ENCODE measurements at places on chromosomes 7 and 10.

GRCh38 chr7:143172354-143172753, 10.9 kb upstream of the TAS2R39 start:
- peak; percentile 82 for DNase-seq

- peak; percentile 12 for DNase-seq
These were observed 75.5 kb upstream of the PPP2R2D start for GRCh38 chr10:131825150-131825848.

DNA sequence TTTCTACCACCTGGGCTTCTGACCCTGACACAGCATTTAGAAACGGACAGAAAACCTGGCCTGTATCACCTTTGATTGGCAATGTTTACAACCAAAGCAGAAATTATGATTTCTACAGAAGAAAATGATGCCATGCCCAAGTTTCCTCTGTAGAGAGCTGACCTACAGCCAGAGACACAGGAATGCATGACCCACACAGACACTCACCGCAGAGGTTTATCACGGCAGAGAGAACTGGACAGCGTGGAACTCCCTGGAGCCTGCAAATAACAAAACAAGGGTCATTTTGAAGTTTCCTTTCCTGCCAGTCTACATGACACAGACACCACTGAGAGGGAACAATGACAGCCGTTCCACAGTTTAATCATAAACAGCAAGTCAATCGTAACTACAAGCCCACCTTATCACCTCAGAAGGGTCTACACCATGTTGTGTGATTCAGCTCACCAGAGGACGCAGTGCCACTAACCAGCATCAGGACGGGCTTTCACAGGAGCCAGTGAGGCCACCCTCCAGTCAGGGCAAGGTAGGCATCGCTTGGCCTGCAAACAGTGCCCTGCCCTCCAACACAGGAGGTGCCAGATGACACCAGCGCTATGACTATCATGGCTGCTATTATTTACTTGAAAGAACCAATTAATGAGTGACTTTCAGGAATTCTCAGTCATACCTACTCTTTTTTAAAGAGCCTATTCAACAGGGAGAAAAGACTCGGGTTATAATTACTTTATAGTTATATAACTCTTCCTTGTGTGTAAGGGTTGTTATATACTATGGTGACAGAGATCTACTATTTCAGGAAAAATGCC, 139.9 kb downstream of the TNS3 start:
- DNase-seq = no peak

DNA sequence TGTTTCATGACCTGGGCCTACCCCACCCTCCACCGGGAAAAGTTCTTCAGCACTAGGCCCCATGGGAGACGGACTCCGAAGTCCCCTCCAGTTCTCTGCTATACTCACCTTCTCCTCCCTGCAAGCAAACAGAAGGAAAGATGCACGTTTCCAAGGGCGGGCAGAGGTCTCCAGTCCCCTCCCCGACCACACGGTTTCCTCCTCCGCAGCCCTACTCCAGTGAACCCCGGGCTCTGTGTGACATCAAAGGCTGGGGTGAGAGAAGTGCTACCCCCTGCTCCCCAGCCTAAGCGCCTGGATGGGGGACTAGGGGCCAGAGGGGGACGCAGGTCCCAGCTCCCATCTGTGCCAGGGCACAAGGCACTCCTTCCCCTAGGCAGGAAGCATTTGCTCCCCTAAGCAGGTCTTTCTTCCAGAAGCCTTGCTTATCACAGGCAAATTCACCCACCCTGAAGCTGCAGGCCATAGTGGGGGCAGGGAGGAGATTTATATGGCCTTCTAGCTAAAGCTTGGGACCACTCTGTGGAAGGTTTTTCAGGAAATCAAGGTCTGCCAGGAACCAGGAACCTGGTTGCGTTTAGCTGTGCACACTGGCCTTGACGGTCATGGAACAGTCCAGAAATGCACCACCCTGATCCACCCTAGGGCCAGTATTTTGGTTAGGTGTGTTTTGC, 52.8 kb downstream of the ASB13 start:
- DNase-seq = no peak

- no peak for DNase-seq
These were observed 68.2 kb downstream of the ELAPOR2 start for GRCh38 chr7:86991093-86991769.

GRCh38 chr7:84720456-84721097, 466.3 kb downstream of the SEMA3D start:
- DNase-seq = no peak

DNA sequence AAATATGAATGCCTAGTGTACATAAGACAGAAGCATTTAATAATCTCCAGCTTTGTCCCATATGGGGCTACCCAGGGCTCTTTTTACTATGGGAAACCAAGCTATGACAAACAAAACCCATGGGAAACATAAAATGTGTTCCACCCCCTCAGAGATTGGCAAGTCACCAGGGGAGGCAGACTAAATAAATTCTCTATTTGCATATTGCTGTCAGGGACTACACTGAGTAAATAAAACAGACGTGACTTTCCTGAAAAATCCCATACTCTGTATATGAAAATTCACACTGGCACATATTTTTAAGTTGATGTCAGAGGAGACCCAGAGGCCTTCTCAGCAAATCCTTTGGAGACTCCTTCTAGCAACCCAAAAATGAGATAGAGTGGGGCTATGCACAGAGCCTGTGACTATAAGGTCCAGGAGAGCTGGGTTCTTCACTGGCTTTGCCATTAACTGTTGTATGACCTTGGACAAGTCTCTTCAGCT, 44.0 kb upstream of the HPSE2 start:
- no peak for DNase-seq

- DNase-seq = no peak
These were observed 222.4 kb downstream of the SORCS1 start for GRCh38 chr10:106942035-106942662.

DNA sequence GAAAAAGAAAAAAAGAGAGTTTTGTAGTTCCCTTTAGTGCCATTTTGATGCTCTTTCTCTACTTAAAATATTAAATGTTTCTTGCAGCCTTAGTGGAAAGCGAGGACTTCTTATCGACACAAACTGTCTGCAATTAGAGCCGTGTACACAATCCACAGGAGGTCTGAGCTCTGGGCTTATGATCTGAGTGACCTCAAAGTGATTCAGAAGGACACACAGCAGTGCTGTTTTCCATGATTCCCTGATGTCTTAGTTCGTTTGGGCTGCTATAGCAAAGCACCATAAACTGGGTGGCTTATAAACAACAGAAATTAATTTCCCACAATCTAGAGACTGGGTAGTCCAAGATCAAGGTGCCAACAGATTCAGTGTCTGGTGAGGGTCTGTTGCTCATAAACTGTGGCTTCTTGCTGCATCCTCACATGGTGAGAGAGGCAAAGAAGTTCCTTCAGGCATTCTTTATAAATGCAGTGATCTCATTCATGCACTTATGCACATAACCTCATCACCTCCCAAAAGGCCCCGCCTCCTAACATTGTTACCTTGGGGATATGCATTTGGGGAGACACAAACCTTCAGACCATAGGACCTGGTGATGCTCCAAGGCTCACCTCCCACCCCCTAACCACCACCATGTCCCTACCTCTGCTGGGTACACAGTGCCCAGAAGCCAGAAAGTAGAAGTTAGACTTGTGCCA, 204.5 kb upstream of the GHITM start:
- no peak for DNase-seq

- DNase-seq = no peak
These were observed 212.5 kb downstream of the SEC23IP start for GRCh38 chr10:120105001-120105400.

GRCh38 chr7:70720191-70720873, 411.6 kb upstream of the GALNT17 start:
- no peak for DNase-seq

DNA sequence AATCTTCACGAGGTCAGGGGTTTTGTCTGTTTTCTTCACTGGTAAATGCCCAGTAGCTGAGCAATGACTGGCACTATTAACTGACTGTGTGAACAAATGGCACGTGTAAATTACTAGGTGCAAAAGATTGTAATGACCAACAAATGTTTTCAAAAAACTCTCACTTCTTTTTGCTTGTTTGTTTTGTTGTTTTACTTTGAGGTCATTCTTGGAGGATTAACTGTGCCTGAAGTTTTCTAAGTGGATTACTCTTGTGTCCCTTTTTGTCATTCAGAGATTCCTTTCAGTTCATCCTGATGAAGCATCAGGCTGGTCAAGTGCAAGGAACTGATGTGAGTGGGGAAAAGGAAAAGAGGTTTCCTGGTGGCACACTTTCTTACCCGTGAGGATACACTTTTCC, 74.4 kb upstream of the PPP1R3C start:
- no peak for DNase-seq

- DNase-seq = no peak
These were observed 737.1 kb downstream of the INHBA start for GRCh38 chr7:40965774-40966173.

DNA sequence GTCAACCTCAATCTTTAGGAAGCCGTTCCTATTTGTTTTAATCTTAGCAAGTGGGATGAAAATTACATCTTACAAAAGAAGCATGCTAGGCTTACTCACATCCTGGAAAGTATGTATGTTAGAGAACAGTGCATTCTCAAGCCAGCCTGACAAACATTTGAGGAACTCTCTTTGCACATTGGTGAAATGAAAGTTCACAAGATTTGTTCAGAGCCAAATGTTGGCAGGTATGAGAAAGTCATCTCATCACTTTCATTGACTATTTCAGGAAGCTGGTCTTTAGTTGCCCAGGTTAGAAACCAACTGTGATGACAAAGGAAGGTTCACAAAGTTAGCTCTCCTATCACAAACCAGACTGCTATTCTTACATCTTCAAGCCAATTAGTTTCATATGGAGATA, 57.1 kb downstream of the ABCB1 start:
- DNase-seq = no peak

DNA sequence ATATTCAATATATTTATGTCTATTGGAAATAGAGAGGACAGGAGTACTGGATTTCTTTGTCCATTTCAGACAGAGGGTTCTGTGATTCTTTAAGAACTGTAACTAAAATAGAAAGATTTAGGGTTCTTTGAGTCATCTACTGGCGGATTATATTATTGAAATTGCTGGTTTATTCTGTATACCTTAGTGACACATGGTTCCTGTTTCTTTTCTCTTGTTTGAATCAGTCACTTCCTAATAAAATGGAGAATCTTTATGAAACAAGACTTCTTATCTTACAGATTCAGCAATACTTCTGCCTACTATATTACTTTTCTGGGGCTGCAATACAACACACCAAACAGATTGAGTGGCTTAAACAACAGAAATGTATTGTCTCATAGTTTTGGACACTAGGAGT, 20.8 kb upstream of the ZNF800 start:
- DNase-seq = no peak

DNA sequence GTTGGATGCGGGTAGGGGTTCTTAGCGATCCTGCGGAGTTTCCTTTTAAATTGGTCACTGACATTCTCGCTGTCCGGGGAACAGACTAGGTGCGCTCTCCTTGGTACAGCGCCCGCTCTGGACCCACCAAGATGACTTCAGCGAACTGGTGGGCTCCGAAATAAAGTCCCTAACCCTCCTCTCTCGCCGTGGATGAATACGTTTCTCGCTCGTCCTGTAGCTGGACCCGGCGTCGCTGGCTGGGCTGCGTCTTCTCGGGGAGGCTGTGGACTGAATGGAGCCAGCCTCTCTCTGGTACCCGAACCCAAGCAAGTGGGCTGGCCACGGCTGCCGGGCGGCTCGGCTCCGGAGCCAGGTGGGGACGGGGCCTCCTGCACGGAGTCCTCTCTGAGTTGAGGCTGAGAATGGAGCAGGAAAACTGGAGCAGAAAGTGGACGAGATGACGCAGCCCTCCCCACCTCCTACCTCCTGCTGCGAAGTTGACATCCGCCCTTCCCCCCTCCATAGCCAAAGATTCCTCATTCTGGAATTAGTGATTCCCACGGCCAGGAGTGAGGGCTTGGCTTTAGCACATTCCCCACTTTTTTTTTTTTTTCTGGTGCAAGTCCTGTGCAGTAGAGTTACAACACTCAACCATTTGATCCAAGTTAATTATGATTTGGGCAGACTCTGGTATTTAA, 1.5 kb downstream of the UNC5B start:
- DNase-seq = no peak

GRCh38 chr7:30027065-30027456, 559 bp upstream of the FKBP14 start:
- DNase-seq = no peak

DNA sequence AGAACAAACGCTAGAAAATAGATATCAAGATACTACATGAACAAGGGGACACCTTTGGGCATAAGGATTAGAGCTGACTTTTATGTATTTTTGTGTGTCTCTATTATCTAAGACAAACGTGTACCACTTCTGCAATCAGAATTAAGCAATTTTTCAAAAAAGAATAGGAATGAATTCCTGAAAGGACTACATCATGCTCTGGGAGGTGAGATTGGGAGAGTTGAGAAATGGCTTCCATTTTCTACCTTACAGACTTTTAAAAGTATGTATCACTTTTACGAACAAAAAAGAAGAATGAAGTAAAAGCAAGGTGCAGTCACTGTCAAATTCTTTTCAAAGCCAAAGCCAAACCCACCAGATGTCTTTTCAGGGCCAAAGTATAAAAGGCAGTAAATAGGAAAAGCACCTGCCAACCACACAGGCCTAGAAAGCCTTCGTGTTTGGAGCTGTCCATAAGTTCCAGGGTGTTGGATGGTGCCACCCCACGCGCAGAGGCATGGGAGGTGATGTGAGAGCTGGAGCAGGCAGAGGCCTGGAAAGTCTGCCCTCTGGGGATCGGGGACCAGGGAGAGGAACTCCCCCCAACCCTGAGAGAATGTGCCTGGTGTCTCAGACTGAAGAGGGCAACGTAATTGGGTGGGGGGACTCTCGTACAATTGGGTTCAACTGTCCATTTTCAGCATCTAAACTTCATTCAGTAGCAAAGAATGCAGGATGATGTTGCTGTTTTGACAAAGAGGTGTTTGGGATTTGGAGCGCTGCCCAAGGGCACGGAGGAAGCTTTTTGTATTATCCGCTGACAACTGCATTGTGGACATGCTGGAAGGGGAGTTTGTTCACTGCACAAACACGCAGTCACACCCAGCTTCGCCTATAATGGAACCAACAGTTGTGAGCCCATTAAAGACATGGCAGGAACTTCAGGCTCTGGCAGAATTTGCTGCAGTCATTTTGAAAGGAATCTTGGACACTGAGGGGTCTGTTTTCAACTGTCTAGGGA, 17.6 kb upstream of the CTBP2 start:
- DNase-seq = no peak

GRCh38 chr10:90977162-90977854, 56.4 kb upstream of the ANKRD1 start:
- no peak for DNase-seq

GRCh38 chr7:74269757-74270277, 15.6 kb upstream of the RFC2 start:
- DNase-seq = peak; percentile 83

- DNase-seq = no peak
These were observed 69.9 kb downstream of the C10orf105 start for GRCh38 chr10:71649631-71650030.

GRCh38 chr7:84022684-84023308, 171.8 kb downstream of the SEMA3A start:
- DNase-seq = peak; percentile 34

DNA sequence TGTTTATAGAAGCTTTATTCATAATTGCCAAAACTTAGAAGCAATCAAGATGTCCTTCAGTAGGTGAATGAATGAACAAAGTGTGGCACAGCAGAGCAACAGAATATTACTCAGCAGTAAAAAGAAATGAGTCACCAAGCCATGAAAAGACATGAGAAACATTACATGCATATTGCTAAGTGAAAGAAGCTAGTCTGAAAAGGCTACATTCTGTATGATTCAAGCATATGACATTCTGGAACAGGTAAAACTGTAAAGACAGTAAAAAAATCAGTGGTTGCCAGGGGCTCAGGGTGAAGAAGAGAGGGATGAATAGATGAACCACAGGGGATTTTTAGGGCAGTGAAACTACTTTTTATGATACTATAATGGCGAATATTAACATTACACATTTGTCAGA, 80.9 kb upstream of the APBB1IP start:
- no peak for DNase-seq

Measured in NCI-H2029 (cell line).